ENCODE measurements at places on chromosomes 2 and 18. TPM values are rescaled to one million over a fixed set of nuclear protein-coding genes. Genes with fewer than 3 reads are reported as not detected.

DNA sequence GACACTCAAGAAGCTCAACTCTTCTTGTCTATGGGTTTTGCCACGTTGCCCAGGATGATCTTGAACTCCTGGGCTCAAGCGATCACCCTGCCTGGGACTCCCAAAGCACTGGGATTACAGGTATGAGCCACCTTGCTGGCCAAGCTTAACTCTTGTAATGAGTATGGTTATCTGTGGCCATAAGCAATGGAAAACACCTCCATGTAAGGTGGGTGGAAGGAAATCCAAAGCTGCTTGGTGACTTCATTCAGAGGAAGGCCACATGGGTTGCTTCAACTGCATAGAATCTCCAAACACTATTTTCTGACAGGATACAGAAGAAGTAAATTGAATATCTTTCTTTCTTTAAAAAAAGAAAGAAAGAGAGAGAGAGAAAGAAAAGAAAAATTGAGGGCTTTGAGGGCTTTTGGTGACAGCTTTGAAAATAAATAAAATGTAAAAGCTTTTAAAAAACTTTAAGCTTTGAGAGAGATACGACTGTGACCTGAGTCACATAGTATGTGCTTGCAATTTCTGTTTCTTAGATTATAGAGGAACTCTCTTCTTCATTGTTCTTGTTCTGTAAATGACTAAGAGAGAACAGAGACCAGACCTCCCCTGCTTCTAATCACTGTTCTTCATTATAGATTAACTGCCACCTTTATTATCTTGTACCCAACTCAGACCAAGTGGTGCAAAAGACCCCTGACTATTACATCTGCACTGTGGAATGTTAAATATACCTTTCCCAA is 123.1 kb upstream of the NDUFV2 start:
- no peak for DNase-seq

DNA sequence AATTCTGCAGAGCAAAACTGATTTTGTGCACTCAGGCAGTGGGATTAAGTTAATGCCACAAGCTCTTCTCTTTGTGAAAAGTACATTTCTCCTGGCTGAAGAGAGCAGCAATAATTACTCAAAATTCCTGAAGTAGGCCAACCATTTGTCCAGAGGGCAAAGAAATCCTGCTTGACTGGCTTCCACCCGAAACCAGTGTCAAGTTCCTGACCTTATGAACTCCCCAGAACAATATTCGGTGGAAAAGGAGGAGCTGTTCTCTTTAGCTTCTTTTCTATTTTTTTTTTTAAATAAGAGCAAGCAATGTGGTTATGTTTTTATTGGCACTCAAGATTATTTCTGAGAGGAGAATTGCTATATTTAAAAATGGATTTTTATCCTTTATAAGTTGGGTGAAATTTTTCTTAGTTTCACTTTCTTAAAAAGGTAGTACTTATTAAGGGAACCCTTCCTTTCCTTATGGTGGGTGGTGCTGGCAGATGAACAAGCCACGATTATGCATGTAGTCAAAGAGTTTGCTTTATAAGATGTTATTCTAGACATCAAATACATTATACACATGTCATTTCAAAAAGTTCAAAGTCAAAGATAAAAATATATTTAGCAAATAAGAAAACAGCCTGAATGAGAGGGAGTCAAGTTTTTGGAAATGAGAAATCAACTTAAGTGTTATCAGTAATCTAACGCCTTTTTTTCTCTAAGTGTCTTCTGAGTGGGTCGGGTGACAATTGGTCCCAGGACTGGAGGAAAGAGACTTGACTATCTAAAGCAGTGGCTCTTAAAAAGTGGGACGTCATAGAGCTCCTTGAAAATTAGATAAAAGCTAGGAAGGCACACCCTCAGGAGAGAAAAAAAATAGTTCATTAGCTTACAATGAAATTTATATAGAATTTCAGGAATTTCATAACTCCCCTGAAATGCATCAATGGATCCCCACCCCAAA is 194.5 kb downstream of the IKZF2 start:
- no peak for DNase-seq

- DNase-seq: no peak
Observed at GRCh38 chr2:61529944-61530735, 8.0 kb downstream of the XPO1 start.

CNDP1 gene
- 0.15 TPM for total RNA-seq

KCNE4 gene
- total RNA-seq: not detected

DNA sequence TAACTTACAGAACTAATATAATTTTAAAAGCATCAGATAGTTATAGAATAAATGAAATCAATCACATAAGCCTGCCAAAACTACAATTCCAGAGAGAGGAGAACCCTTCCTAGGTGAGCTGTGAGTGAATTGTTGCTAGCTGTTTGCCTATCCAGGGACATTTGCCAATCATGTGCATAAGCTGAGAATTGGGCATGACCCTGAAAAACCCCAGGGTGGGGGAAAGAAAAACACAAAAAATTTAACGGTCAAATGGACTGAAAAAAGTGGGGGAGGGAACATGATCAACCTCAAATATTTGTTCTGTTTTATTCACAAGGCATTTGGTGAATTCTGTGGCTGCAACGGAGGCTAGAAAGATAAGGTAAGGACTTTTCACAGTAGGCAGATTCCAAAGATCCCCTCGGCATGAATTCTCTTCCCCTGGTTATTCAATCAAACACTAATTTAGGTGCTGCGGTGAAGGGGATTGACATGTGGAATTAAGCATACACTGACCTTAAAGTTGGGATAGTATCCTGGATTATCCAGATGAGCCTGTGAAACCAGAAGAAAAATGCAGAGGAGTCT is 203.9 kb upstream of the RGPD4 start:
- DNase-seq: no peak

FEV gene
- not detected for total RNA-seq

CCDC141 gene
- total RNA-seq: 0.74 TPM

GRCh38 chr2:174586418-174587295 is 10.9 kb downstream of the WIPF1 start:
- no peak for DNase-seq

DSG3 gene
- total RNA-seq: not detected

ARHGEF33 gene
- total RNA-seq: 0.35 TPM

IL36A gene
- total RNA-seq: not detected

GRCh38 chr2:12120281-12121150 is 374.1 kb downstream of the LPIN1 start:
- no peak for DNase-seq

DNA sequence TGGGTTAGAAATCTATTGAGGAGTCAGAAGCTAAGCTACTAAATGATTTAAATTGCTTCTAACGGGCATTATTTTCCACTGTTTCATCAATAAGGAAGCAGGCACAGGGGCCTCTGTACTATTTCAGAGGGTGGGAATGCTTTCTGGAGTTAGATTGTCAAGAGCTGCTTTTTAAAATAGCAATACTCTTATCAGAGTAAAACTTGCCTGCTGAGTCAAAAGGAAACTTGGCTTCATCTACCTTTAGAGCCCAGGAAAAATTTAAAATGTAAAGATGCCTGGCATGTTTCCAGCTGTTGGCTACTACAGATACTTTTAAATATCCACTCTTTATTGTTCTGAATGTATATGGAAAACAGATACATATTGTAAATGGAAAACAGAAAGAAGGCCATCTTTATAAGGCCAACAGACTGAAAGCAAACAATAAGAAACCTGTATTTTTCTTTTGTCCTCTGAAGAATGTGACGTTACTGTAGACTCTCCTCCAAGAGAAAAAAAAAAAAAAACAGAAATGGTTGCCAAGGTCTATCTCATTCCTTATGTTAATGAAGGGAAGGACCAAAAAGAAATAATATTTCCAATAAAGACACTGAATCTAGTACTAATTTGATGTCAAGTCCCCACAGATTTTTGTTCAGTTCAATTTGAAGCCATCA is 79.1 kb downstream of the FIGN start:
- DNase-seq: no peak

- peak; percentile 67 for DNase-seq
Observed at GRCh38 chr2:84314901-84315330, 144.2 kb downstream of the SUCLG1 start.

DNA sequence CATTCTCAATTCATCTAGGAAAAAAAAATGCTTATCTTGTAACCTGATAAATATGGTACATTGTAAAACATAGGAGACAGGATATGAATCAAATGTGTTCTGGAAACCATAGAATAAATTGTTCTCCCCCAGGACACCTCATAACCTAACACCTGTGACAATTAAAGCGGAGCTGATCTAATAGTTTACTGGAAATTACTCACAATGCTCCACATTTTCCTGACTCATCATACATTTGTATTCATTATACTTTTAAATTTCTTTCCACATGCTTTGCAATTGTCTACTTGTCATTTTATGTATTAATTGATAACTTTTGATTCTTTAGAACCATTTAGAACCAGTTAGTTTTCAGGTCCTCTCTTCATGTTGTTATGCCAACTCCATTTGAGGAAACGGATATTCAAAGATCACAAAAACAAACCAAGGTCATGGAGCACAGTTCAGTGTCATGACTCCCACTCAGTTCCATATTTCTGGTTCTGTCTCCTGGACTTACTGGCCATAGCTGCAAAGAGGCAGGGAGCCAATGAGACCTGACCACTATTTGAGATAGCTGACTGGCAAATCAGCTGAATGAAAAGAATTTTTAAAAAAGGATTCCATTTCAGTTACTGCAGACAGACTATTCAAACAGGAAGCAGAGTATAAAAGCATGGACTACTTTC is 128.5 kb downstream of the CALCRL start:
- no peak for DNase-seq

DNA sequence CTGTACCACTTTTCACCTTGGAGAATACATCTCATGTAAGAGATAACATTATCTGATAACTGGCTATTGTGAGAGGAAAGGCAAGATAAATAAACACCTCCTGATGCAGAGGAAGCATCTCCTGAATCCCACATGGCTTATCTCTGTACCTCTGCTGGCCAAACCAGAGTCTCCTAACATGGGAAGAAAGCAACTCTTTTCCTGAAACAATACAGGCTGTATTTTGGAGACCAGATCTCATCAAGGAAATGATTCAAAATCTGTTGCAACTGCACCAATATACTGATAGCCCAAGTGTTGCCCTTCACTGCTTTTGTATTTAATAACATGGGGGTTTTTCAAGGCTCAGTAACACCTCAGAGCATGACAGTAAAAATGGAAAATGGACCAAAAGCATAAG is 106.9 kb downstream of the MREG start:
- DNase-seq: no peak

MTCL1 gene
- total RNA-seq: 0.23 TPM

SPP2 gene
- not detected for total RNA-seq

GRCh38 chr18:79486356-79487182 is 90.8 kb downstream of the NFATC1 start:
- DNase-seq: no peak

ZSWIM2 gene
- not detected for total RNA-seq

GRCh38 chr2:179338681-179339080 is 74.0 kb upstream of the SESTD1 start:
- no peak for DNase-seq

- DNase-seq: no peak
Observed at GRCh38 chr2:136049011-136049742, 63.8 kb upstream of the DARS1 start.

- no peak for DNase-seq
Observed at GRCh38 chr2:12161085-12161484, 414.7 kb downstream of the LPIN1 start.

- no peak for DNase-seq
Observed at GRCh38 chr18:47288741-47289140, 37.3 kb upstream of the SKOR2 start.

DNA sequence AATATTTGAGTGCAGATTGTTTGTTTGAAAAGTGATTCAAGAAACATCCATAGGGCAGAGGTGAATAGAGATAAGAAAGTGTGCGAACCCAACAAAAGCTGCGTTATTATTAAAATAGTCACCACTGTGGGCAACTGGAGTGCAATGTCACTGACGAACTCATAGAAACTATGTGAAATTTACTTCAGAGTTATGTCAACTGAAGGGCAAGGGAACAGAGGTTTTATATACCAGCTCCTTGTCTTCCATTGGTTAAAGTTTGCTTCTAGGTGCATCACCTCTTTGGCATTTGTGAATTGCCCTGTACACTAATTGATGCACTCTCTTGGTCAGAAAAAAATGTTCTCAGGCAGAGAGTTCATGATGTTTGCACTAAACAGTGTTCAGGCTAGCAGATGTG is 110.5 kb upstream of the NYAP2 start:
- DNase-seq: no peak

DNA sequence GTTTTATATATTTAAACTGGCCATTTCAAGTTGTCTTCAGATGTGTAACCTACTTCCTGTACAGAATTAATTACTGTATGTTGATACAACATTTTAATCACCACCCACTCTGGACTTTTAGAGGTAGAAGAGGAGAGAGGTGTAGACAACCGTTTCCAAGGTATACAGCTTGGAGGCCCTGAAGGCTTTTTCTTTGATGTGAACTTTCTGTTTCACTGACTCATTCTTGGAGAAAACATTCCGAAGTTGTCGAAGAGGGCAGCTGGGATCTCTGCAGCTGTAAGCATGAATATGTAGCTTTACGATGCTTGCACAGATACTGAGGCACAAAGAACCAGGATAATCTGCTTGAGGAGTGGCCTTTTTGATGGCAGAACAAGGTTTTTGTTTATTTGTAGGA is 137.0 kb downstream of the NCKAP5 start:
- DNase-seq: no peak

- no peak for DNase-seq
Observed at GRCh38 chr18:28999726-29000125, 822.8 kb upstream of the CDH2 start.

ATP8B1 gene
- total RNA-seq: 0.22 TPM

FLACC1 gene
- 1.5 TPM for total RNA-seq

GRCh38 chr2:16005816-16006536 is 65.6 kb downstream of the MYCN start:
- DNase-seq: no peak

DNA sequence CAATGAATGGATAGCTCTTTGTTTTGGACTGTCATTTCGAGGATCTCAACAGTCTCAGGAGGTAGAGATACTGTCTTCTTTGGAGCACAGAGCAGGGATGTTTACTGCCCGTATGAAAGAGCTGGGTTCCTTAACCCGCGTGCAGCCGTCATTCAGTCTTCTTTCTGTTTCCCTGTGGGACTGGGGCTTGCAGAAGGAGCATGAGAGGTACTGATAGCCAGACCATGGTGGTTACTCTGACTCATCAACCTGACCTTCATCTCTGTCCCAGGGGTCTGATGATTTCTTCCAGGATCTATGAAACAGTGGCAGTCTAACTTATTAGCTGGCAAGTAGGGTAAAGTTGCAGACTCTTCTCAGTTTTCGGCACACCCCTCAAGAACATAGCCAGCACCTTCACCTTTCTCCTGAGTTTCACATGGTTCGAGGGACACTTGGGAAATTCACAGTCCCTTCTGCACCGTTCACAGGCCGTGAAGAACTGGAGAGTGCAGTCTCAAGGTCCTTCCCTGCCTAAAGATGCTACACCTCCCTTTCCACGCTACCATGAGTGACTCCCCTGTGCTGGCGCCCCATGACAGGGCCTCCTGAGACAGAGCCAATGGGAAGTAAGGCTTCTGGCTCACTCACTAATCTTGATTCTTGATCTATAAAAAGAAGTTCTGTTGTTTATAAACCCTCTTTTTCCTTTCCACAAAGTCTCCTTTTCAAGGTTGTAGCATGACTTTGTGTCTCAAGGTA is 226.2 kb downstream of the MC4R start:
- no peak for DNase-seq

C2orf68 gene
- 18.1 TPM for total RNA-seq

All from activated T-cell treated with anti-CD3 and anti-CD28 coated beads, Interleukin-2, amount 50 U/mL, for 4 hours (primary cell).